ENCODE measurements at places on chromosomes 6 and 20.

DNA sequence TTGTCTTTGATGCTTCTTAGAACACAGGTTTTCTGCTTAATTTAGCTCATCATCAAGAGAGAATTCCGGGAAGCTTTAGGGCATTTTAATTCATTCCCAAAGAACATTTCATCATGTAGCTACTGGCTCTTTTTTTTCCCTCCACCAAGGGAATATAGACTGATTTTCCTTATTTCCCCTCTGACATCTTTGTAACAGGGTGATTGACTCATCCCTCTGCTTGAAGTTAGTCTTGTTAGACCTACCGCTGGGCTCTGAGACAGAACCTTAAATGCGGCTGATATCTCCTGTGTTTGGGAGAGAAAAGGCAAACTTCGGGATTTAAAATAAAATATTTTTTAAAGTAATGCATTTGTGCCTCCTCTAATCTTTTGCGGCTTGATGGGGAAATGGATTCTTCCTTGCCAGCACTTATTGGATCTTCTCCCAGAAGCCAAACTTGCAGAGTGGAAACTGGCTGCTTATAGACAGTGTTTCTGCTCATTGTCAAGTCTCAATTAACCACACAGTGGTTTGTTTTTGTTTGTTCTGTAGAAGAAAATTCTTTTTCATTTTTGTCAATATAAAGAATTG lies 272.7 kb upstream of the PLCB4 start:
- DNase-seq: no peak

DNA sequence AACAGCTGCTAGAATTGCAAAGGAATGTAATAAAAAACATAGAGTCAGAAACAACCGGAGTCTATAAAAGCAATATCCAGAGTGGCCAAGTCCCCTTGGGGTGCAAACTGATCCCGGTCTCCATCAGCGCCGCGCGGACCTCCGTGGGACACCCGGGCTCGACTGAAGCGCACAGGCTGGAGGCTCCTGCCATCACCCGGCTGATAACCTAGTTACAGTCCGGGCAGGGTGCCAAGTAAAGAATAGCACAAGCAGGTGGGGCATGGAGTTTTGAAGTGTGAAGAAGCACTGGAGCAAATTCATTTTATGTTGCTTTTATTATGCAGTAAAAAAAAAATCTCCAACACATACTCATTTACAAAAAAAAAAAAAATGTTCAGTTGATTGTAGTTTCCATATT lies 205.1 kb upstream of the GMDS start:
- DNase-seq: peak; percentile 20

- DNase-seq: no peak
These were observed 49.8 kb downstream of the MYH7B start for GRCh38 chr20:35005463-35005961.

DNA sequence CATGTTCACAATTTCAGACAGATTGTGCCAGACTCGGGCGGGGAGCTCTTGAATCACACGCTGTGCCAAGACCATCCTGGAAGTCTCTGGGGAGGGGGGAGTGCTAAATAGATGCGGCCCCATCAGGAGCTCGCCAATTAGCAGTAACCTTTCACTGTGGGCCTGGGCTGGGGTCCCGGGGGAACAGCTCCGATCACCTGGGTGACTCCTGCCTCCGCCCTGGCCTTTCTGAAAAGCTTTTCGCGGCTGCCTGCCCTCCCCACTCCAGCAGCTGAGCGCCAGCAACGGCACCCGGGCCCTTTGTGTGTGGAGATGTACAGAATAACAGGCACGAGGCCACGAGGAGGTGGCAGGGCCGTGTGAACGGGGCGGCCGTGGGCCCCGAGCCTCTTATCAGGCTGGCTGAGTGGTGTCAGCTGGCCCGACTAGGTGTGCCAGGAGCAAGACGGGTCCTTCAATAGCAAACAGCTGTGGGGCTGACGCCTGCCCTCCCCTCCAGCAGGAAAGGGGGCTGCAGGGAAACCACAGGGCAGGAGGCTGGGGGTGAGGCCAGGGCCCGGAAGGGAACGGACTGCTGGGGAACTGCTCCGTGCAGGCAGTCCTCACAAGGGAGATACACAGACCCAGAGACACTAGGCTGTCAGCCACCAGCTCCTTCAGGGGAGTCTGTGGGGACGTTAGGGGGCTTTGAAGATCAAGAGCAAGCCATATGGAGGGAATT lies 56.8 kb downstream of the NOL4L start:
- no peak for DNase-seq

Data from RPMI7951 (cell line).